ENCODE measurements at places on chromosomes 2 and 18. TPM values are rescaled to one million over a fixed set of nuclear protein-coding genes. Genes with fewer than 3 reads are reported as not detected.

IGFBP5 gene
- 303 TPM for polyA plus RNA-seq

MOGAT1 gene
- 0.48 TPM for polyA plus RNA-seq

GCG gene
- polyA plus RNA-seq = not detected

UPP2 gene
- polyA plus RNA-seq = 10.6 TPM

TSPYL6 gene
- 0.04 TPM for polyA plus RNA-seq

ANO7 gene
- polyA plus RNA-seq = 3.4 TPM

ZC3H8 gene
- 16.2 TPM for polyA plus RNA-seq
